ENCODE measurements at places on chromosomes 5 and 9.

DNA sequence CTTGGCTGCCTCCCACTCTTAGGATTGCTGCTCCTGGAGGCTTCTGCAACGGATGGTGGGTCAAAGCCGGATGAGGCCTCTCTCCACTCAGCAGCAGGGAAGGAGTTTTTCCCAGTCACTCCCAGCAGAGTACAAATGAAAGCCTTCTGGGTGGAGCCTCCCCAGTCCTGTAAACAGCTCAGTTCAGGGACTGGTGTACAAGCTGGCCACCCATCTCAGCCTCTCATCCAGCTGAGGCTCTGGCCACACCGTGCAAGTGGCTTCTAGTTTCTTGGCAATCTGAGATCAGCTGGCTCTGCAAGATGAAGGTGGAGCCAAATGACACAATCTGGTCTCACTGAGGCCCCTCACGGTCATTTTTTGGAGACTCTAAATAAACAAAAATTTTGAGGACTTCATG is 10.0 kb downstream of the GPX3 start:
- DNase-seq = no peak

- DNase-seq = no peak
Measured at GRCh38 chr5:78799266-78800017, 150.9 kb upstream of the LHFPL2 start.

- DNase-seq = no peak
Measured at GRCh38 chr5:79720096-79720495, 30.5 kb downstream of the CMYA5 start.

- DNase-seq = no peak
Measured at GRCh38 chr9:107489144-107489673, 360 bp downstream of the KLF4 start.

GRCh38 chr5:78659114-78659513 is 10.5 kb upstream of the LHFPL2 start:
- no peak for DNase-seq

GRCh38 chr9:132116583-132116982 is 36.9 kb upstream of the MED27 start:
- no peak for DNase-seq

GRCh38 chr5:36722900-36723299 is 116.5 kb downstream of the SLC1A3 start:
- DNase-seq = no peak

- DNase-seq = no peak
Measured at GRCh38 chr9:82722561-82722960, 340.4 kb downstream of the RASEF start.

GRCh38 chr9:113522858-113523257 is 59.3 kb downstream of the RGS3 start:
- DNase-seq = no peak

- DNase-seq = no peak
Measured at GRCh38 chr5:96718635-96719077, 56.5 kb downstream of the CAST start.

DNA sequence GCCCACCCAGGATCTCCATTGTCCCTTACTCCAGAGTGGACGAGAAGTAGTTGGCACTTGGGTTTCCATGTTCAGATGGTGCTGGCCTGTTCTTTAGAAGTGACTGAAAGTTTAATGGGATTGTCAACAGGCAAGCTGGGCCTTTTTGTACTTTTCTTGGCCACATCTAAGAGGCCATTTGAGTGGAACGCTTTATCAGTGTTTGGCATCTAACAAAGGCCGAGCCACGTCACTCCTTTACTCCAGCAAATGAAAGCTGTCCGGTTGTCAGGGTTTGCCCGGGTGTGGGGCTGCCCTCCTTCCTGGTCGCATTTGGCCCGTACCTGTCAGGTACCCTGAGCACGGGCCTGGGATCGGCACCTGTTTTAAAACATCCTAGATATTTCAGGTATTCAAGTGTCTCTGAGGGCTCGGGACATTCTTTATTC is 71.5 kb downstream of the RCL1 start:
- no peak for DNase-seq

DNA sequence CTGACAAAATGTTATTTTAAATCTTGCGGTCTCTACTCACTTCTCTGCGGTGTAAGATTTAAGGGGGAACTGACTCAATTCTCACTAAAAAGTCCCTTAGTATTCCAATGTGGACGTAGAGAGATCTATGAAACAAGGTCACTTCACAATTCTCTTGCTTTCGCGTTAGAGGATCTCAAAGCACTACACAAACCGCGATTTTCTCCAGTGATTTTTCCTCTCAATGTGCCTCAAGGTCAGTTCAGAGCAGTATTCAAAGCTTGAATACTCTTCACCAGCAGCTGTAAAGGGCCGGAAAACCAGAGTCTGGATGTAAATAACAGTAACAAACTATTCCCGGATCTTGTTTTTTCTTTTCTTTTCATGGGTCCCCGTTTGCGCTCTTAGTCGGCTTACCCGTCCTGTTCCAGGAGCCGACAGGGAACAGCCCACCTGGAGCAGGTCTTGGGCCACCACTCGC is 128.2 kb downstream of the TMEM161B start:
- DNase-seq = no peak

DNA sequence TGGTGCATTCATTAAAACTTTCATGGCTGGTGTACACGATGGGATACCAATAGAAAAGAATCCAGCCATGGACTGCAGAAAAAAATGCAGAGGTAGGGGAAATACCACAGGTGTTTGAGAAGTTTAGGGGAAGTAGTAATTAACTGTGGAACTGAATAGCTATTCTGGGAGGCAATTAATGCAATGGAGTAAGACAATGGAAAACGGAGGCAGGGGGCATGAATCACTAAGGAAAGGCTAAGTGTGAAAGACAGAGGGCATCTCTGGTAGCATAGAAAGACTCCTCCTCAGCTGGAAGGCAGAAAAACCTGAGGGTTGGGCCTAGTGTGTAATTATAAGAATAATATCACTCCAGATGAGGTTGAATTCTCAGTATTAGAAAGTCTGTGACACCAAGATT is 30.9 kb upstream of the NPR3 start:
- no peak for DNase-seq

- DNase-seq = no peak
Measured at GRCh38 chr9:136992819-136993369, 672 bp downstream of the PAXX start.

DNA sequence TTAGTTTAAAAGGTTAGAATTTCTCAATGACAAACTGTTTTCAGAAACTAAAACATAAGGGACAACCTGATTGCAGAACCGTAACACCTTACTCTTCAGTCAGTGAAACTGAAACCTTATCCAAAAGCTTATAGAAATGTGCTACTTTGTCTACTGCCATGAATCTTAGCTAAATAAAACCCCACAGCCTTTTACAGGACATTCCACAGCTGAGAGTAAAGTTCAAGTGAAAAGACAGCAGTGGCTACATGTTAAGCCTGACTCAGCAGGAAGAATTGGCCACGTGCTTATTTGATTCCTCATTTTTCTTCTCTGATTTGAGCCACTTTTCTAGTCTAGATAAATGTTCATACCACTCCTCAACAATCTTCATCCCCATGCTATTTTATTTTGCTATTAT is 278.7 kb upstream of the ISL1 start:
- no peak for DNase-seq

DNA sequence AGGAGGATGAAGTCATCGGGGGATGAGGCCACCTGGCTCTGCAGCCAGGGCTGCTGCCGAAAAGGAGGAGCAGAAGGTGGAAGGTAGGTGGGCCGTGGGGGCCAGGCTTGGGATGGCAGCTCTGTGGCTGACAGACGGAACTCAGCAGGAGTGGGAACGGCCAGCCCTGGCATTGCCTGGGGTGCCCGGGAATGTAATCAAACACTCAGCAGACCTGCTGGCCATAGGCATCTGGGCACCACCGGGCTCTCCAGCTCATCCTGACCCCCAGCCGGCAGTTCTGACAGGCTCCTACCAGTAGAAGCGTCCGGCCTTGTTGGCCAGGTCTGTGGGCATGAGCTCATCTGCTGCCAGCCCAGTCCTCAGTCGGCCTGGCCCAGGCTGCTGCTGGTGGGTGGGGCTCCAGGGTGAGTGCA is 4.3 kb upstream of the FAT2 start:
- no peak for DNase-seq

- no peak for DNase-seq
Measured at GRCh38 chr5:136087961-136088871, 44.4 kb upstream of the SMAD5 start.

DNA sequence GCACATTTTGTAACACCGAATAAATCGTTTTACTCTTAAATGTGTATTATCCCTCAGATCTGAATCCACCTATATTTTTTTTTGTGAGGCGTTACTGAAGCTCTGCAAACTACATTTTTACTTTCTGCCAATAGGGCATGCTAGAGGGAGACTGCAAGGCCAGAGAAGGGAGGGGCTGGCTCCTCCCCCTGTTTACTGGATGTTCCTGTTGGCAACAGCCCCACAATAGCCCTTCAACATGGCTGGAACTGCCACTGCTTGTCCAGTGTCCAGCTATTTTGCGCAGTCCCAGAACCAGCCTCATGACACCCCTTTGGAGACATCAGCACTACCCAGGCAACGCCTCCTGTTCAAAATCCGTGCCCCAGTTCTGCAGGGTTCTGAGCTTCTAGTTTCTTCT is 85.4 kb upstream of the MIER3 start:
- no peak for DNase-seq

GRCh38 chr5:28729067-28729466 is 1690.7 kb upstream of the CDH9 start:
- no peak for DNase-seq

GRCh38 chr9:108642871-108643270 is 212.9 kb downstream of the ACTL7B start:
- DNase-seq = no peak

GRCh38 chr9:534886-535285 is 306.6 kb upstream of the DMRT1 start:
- DNase-seq = no peak

- no peak for DNase-seq
Measured at GRCh38 chr5:89759802-89760201, 649.8 kb downstream of the CETN3 start.

DNA sequence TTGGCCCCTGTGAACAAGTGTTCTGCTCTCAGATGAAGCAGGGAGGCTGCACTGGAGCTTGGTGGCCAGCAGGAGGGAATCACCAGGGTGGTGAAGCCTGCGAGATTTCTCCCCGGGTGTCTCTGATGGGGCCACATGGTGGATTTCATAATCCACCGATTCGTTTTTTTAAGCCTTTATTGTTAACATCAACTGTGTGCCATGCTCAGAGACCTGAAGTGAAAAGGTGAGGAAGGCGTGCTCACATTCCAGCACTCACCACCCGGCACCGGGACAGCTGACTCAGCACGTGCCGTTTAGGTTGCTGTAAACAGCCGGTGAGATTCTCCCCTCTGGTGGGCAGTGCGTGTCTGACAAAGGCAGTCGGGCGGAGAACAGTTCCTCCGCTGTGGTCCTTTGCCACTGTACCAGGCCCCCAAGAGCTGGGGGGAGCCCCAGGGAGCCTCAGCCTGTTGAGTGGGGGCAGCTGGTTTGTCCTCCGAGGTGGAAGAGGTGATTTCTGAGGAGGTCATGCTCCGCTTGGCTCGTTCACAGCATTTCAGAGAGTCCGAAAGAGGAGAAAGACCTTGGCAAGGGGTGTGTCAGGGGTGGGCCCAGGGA is 12.7 kb upstream of the AHRR start:
- no peak for DNase-seq

- DNase-seq = no peak
Measured at GRCh38 chr9:2486988-2487387, 134.6 kb upstream of the VLDLR start.

- DNase-seq = peak; percentile 55
Measured at GRCh38 chr5:35651002-35651756, 33.5 kb downstream of the SPEF2 start.

GRCh38 chr5:136466041-136466415 is 100.7 kb upstream of the TRPC7 start:
- DNase-seq = no peak

- no peak for DNase-seq
Measured at GRCh38 chr5:14778792-14779070, 92.8 kb downstream of the ANKH start.

GRCh38 chr5:146052780-146053179 is 52.6 kb downstream of the PLAC8L1 start:
- no peak for DNase-seq

GRCh38 chr9:4324513-4324912 is 24.6 kb upstream of the GLIS3 start:
- DNase-seq = no peak

- DNase-seq = no peak
Measured at GRCh38 chr5:1481266-1481958, 36.2 kb upstream of the SLC6A3 start.

- DNase-seq = no peak
Measured at GRCh38 chr5:155651-156410, 35.5 kb upstream of the LRRC14B start.

- no peak for DNase-seq
Measured at GRCh38 chr9:14085810-14086209, 228.1 kb downstream of the NFIB start.
